ENCODE measurements at places on chromosomes 4 and X. TPM values are rescaled to one million over a fixed set of nuclear protein-coding genes. Genes with fewer than 3 reads are reported as not detected.
A peak's percentile ranks its signal among the peaks of the same experiment; 100 is the strongest.

Gene RTL9
- 0.09 TPM for total RNA-seq

GRCh38 chrX:79140731-79141130 lies 3.8 kb upstream of the GPR174 start:
- no peaks in the 10 kb centered on the region for H3K36me3 ChIP-seq
- DNase-seq: no peak
- no peak overlapping the region for H3K27ac ChIP-seq
- no peak overlapping the region for H3K4me3 ChIP-seq

GRCh38 chrX:101595739-101596419 lies 21.9 kb downstream of the ARMCX6 start:
- H3K27ac ChIP-seq: no peak overlapping the region
- no peak for DNase-seq
- H3K36me3 ChIP-seq: no peaks in the 10 kb centered on the region
- H3K4me3 ChIP-seq: no peak overlapping the region

GRCh38 chrX:123773258-123773988 lies 40.6 kb upstream of the THOC2 start:
- no peaks in the 10 kb centered on the region for H3K4me1 ChIP-seq
- H3K4me3 ChIP-seq: no peak overlapping the region
- no peaks in the 10 kb centered on the region for H3K36me3 ChIP-seq
- no peak for DNase-seq
- H3K27ac ChIP-seq: no peak overlapping the region

- peaks cover 14% of the 10 kb centered on the region for H3K36me3 ChIP-seq
- no peaks in the 10 kb centered on the region for H3K4me1 ChIP-seq
- no peak overlapping the region for H3K4me3 ChIP-seq
- H3K27me3 ChIP-seq: no peaks in the 10 kb centered on the region
Measured at GRCh38 chr4:38943343-38943742, 75.7 kb downstream of the FAM114A1 start.

Gene MAGEC2
- total RNA-seq: not detected

GRCh38 chr4:78570117-78570516 lies 18.5 kb downstream of the ANXA3 start:
- no peaks in the 10 kb centered on the region for H3K27me3 ChIP-seq
- no peak overlapping the region for H3K27ac ChIP-seq
- peaks cover 3% of the 10 kb centered on the region for H3K4me1 ChIP-seq

- no peaks in the 10 kb centered on the region for H3K4me1 ChIP-seq
- H3K4me3 ChIP-seq: no peak overlapping the region
- DNase-seq: no peak
- H3K27me3 ChIP-seq: no peaks in the 10 kb centered on the region
Measured at GRCh38 chr4:95156452-95156765, 392.4 kb downstream of the UNC5C start.

Gene MAGEC1
- total RNA-seq: not detected

- no peaks in the 10 kb centered on the region for H3K4me1 ChIP-seq
- no peak for DNase-seq
- no peaks in the 10 kb centered on the region for H3K27me3 ChIP-seq
- H3K4me3 ChIP-seq: peak overlapping the region; percentile 0
- H3K36me3 ChIP-seq: no peaks in the 10 kb centered on the region
Measured at GRCh38 chr4:139557556-139558110, 1.6 kb upstream of the SETD7 start.

GRCh38 chr4:89556601-89557305 lies 249.2 kb upstream of the GPRIN3 start:
- no peak for DNase-seq
- H3K4me3 ChIP-seq: no peak overlapping the region
- no peak overlapping the region for H3K27ac ChIP-seq
- H3K4me1 ChIP-seq: no peaks in the 10 kb centered on the region
- no peaks in the 10 kb centered on the region for H3K27me3 ChIP-seq

GRCh38 chr4:18850867-18851266 lies 829.3 kb upstream of the LCORL start:
- no peaks in the 10 kb centered on the region for H3K4me1 ChIP-seq
- H3K27me3 ChIP-seq: no peaks in the 10 kb centered on the region
- no peak for DNase-seq
- no peaks in the 10 kb centered on the region for H3K36me3 ChIP-seq
- no peak overlapping the region for H3K4me3 ChIP-seq

DNA sequence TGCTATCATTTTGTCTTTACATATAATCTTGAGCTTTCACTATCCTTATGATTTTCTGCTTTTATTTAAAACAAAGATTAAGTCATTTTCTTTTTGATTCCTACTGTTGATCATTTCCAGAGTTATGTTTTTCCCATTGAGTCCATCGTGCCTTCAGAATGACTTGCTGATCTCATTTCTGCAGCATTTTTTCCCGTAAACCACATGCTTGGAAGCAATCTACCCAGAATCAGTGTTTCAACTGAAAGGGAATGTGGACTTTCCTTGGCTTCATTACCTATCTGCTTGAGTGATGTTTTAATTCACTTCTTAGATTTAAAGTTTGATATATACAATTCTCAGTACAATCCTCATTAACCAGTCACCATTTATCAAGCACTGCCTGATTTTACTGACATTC lies 192.4 kb upstream of the FSTL5 start:
- no peak overlapping the region for H3K27ac ChIP-seq
- no peaks in the 10 kb centered on the region for H3K27me3 ChIP-seq
- no peaks in the 10 kb centered on the region for H3K4me1 ChIP-seq
- no peak overlapping the region for H3K4me3 ChIP-seq
- DNase-seq: no peak

- H3K36me3 ChIP-seq: no peaks in the 10 kb centered on the region
- H3K27me3 ChIP-seq: no peaks in the 10 kb centered on the region
- no peak overlapping the region for H3K4me3 ChIP-seq
- no peak overlapping the region for H3K27ac ChIP-seq
- H3K4me1 ChIP-seq: no peaks in the 10 kb centered on the region
Measured at GRCh38 chr4:167399201-167399600, 164.9 kb upstream of the SPOCK3 start.

GRCh38 chrX:118694638-118695037 lies 32.8 kb upstream of the IL13RA1 start:
- no peak overlapping the region for H3K4me3 ChIP-seq
- DNase-seq: no peak
- no peaks in the 10 kb centered on the region for H3K36me3 ChIP-seq
- H3K4me1 ChIP-seq: no peaks in the 10 kb centered on the region
- no peaks in the 10 kb centered on the region for H3K27me3 ChIP-seq

DNA sequence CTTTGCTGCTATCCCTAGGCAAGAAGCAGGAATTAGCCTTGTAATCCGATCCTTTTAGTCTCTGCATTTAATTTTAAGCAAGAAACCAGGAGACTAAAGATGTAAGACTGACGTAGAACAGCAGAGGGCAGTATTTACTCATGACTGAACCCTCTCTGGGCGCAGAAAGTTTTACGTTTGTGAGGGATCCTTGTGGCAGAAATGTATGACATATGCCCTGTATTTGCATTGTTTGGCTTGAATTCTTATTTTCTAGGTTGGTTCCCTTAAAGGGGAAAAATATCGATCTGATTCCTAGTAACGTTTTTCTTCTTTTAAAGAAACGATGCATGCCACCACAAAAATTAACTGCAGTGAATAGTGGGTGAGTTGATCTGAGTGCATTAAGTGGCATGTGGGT lies 1.3 kb upstream of the FAT4 start:
- no peak overlapping the region for H3K27ac ChIP-seq
- DNase-seq: no peak

DNA sequence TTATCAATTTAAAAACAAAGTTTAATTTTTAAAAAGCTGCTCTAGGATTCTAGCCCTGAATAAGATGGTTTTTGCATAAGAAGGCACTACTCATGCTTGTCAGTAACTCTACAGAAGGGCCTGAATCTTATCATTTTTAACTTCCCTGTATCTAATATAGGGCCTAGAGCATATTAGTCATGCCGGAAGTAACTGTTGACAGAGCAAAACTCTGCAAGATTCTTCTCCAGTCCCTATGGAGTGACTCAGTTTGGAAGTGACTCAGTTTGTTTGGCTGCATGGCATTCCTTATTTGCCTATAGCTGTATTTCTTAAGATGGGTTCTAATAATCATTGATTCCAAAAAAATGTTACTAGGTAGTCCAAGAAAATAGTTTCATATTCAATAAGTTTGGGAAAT lies 431.8 kb upstream of the HTR2C start:
- no peak for DNase-seq
- H3K27ac ChIP-seq: no peak overlapping the region
- H3K27me3 ChIP-seq: no peaks in the 10 kb centered on the region
- H3K4me3 ChIP-seq: no peak overlapping the region
- no peaks in the 10 kb centered on the region for H3K36me3 ChIP-seq
- no peaks in the 10 kb centered on the region for H3K4me1 ChIP-seq

Gene SPACA5
- total RNA-seq: not detected

GRCh38 chr4:147683188-147683591 lies 773 bp downstream of the PRMT9 start:
- no peaks in the 10 kb centered on the region for H3K36me3 ChIP-seq
- no peak for DNase-seq
- H3K4me3 ChIP-seq: peak overlapping the region; percentile 72
- no peaks in the 10 kb centered on the region for H3K4me1 ChIP-seq
- H3K27me3 ChIP-seq: no peaks in the 10 kb centered on the region
- H3K27ac ChIP-seq: no peak overlapping the region

Gene NAP1L3
- total RNA-seq: 12.9 TPM

DNA sequence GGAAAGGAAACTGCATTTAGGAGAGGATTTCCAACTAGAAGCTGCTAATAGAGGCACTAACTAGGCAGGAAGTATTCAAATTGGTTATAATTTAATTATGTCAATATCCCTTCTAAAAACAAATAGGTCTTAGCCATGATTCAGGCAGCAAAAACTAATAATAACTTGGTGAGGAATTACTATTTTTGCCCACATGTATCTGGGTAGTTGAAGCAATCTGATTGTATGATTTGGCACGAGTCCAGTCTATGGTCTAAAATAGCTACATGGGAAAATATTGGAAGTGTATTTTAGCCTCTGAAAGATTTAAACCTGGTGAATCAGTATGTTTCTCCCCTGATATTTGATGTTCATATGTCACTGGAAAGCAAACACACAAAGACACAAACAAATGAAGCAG lies 62.2 kb downstream of the MFAP3L start:
- peaks cover 10% of the 10 kb centered on the region for H3K4me1 ChIP-seq
- H3K27me3 ChIP-seq: no peaks in the 10 kb centered on the region
- no peaks in the 10 kb centered on the region for H3K36me3 ChIP-seq
- no peak overlapping the region for H3K27ac ChIP-seq

- peaks cover 4% of the 10 kb centered on the region for H3K4me1 ChIP-seq
- peaks cover 3% of the 10 kb centered on the region for H3K36me3 ChIP-seq
- DNase-seq: no peak
Measured at GRCh38 chr4:185712350-185713024, 99.5 kb downstream of the SORBS2 start.

Gene PCDH7
- total RNA-seq: 157 TPM

DNA sequence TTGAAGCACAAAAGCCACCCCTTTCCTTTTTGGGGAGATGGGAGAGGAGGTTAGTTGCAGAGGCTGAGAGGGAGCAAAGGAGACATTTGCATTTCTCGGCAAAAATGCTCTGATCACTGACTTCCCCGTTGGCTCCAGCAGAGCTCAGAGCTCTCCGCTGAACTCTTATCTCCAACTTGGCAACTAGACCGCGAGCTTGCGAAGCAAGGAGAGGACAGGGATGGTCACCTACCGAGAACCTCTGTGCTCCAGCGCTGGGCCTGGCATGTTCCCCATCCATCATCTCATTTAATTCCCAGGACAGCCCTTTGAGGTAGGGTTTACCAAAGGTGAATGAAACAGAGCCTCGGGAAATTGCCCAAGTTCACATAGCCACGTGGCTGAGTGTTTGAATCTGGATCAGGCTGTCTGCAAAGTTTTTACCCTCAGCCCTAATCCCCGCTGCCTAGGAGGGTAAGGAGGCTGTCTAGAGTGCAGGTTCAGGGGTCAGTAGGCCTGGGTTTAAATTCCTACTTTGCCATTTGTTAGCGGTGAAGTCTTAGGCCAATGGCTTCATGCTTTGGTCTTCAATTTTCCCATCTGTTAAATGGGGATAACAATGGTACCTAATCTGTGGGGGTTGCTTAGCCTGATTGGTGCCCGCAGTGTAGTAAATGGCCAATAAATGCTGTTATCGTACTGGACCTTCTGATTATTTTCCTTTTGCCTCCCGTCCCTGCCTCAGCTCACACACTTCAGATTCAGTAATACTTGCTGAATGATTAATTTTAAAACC lies 3.8 kb upstream of the CITED1 start:
- DNase-seq: no peak
- no peaks in the 10 kb centered on the region for H3K27me3 ChIP-seq
- H3K4me1 ChIP-seq: no peaks in the 10 kb centered on the region
- no peak overlapping the region for H3K4me3 ChIP-seq
- no peaks in the 10 kb centered on the region for H3K36me3 ChIP-seq

GRCh38 chr4:19936476-19936875 lies 315.2 kb upstream of the SLIT2 start:
- no peaks in the 10 kb centered on the region for H3K27me3 ChIP-seq
- H3K4me1 ChIP-seq: no peaks in the 10 kb centered on the region

DNA sequence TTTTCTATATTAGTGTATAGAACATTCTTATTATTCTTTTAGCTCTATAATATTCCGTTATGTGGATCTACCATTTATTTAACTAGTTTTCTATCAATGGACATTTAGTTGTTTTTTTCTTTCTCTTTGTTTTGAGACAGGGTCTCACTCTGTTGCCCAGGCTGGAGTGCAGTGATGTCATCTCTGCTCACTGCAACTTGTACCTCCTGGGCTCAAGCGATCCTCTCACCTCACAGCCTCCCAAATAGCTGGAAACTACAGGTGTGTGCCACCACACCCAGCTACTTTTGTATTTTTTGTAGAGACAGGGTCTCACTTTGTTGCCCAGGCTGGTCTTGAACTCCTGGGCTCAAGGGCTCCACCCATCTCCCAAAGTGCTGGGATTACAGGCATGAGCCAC lies 10.8 kb downstream of the TMEM165 start:
- H3K27me3 ChIP-seq: no peaks in the 10 kb centered on the region
- peaks cover 7% of the 10 kb centered on the region for H3K4me1 ChIP-seq
- H3K4me3 ChIP-seq: no peak overlapping the region

GRCh38 chr4:71445811-71446210 lies 107.0 kb downstream of the SLC4A4 start:
- no peaks in the 10 kb centered on the region for H3K4me1 ChIP-seq
- DNase-seq: no peak
- no peak overlapping the region for H3K4me3 ChIP-seq
- H3K27me3 ChIP-seq: no peaks in the 10 kb centered on the region
- no peak overlapping the region for H3K27ac ChIP-seq

Gene PNMA5
- not detected for total RNA-seq

Gene TAF9B
- 19.0 TPM for total RNA-seq

GRCh38 chr4:40626183-40626990 lies 3.3 kb downstream of the RBM47 start:
- no peak overlapping the region for H3K27ac ChIP-seq
- DNase-seq: no peak
- H3K36me3 ChIP-seq: no peaks in the 10 kb centered on the region
- H3K27me3 ChIP-seq: no peaks in the 10 kb centered on the region
- no peak overlapping the region for H3K4me3 ChIP-seq

- H3K36me3 ChIP-seq: no peaks in the 10 kb centered on the region
- H3K27me3 ChIP-seq: no peaks in the 10 kb centered on the region
- H3K4me1 ChIP-seq: no peaks in the 10 kb centered on the region
Measured at GRCh38 chr4:90960433-90960832, 833.2 kb downstream of the CCSER1 start.

- no peak overlapping the region for H3K27ac ChIP-seq
- no peak for DNase-seq
- H3K4me3 ChIP-seq: no peak overlapping the region
- no peaks in the 10 kb centered on the region for H3K36me3 ChIP-seq
- no peaks in the 10 kb centered on the region for H3K27me3 ChIP-seq
- no peaks in the 10 kb centered on the region for H3K4me1 ChIP-seq
Measured at GRCh38 chrX:117892469-117892868, 224.1 kb downstream of the KLHL13 start.
